ENCODE measurements at places on chromosomes 5 and 9.

DNA sequence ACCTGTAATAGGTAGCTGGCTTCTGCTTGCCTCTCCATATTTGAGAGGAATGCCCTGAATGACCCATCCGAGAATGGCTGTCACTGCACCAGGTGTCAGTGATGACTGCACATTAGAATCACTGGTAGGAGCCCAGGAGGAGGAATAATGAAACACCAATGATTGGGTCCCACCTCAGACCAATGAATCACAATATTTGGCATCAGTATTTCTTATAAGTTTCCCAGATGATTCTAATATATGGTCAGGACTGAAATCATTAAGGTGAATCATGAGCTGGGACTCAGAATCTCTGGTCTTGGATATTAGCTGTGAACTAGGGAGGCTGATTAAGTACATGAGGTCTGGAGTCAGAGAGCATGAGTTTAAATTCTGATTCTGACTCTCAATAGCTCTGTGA, 23.4 kb downstream of the ARSB start:
- DNase-seq, result no peak

DNA sequence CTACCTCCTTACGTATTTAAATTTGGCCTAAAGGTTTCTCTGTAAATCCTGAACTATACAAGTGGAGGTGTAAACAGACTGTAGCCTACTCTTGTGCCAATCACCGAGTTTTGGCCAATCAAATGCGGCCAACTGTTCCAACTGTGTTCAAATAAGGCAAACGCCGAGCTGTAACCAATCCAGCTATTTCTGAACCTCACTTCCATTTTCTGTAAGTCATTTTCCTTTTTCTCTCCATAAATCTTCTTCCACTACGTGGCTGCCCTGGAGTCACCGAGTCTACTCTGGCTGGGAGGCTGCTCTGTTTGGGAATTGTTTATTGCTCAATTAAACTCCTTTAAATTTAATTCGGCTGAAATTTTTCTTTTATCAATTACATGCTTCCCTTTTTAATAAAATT, 58.4 kb downstream of the S1PR3 start:
- DNase-seq, result no peak

GRCh38 chr9:121399883-121400607, 30.0 kb upstream of the STOM start:
- DNase-seq, result peak; percentile 87

DNA sequence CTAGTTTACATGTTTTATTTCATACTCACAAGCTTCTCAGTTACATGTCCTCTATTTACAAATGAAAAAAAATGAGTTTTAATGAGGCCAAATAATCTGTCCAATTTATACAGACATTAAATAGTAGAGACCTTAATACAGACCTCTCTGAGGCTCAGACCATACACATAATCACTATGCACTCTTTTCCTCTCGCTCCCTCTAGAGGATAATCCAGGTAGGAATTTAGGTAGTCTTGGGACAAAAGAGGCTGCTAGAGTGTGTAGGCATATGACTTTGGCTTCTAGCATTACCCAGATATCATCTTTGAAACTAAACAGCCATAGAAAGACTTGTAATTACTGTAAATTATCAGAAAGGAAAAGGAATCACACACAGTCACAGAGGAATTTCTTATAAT, 444.7 kb downstream of the HINT1 start:
- DNase-seq, result peak; percentile 46

DNA sequence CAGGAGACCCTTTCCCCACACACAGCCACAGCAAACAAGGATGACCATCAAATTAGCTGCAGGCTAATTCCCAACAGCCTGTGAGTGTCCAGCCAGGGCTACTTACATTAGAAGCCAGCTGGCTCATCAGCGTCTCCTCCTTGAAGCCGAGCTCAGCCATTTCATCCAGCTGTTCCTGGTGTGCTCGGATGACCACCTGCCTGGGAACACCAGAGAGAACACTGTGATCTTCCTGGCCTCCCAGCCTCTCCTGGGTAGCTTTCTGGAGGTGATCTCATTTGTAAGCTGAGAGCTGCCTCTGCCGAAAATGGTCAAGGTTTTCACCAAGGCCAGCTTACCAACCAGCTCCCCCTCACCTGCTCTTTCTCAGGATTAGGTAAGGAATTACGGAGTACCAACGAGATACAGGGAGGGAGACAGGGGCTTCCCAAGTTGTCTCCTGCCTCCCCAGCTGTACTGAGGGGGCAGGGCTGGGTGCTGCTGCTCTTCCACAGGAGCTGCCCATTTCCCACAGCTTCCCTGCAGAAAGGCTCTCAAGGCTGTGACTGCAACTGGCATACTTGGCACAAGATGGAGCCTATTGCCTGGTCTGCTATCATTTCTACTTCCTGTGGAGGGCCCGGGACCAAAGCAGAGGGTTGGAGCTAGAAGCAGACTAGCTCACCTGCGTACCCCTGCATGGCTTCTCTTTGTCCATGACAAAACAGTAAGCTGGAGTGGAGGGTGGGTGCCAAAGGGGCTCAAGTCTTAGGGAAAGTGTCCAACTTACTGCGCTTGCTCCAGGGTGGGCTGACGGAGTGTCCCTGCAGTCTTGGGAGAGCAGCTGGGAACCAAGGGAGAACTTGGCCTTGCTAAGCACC, 73.9 kb downstream of the KIF24 start:
- no peak for DNase-seq

GRCh38 chr5:123132316-123132715, 43.3 kb downstream of the PRDM6 start:
- DNase-seq, result no peak

GRCh38 chr5:122674385-122674784, 100.5 kb upstream of the SNX2 start:
- no peak for DNase-seq

GRCh38 chr9:34566972-34567371, 22.6 kb downstream of the CNTFR start:
- no peak for DNase-seq

GRCh38 chr5:157115012-157115411, 6.2 kb upstream of the HAVCR2 start:
- DNase-seq, result no peak

- DNase-seq, result no peak
These were observed 390.1 kb downstream of the PRELID2 start for GRCh38 chr5:145445027-145445426.

- DNase-seq, result peak; percentile 7
These were observed 776 bp upstream of the RANBP17 start for GRCh38 chr5:170860818-170861666.

Measured in dermis blood vessel endothelial cell (primary cell).